HT-29 (cell line): ENCODE measurements at places on chromosomes 11 and 22.

- no peak for DNase-seq
These were observed 46.5 kb downstream of the GNB1L start for GRCh38 chr22:19807914-19808872.

DNA sequence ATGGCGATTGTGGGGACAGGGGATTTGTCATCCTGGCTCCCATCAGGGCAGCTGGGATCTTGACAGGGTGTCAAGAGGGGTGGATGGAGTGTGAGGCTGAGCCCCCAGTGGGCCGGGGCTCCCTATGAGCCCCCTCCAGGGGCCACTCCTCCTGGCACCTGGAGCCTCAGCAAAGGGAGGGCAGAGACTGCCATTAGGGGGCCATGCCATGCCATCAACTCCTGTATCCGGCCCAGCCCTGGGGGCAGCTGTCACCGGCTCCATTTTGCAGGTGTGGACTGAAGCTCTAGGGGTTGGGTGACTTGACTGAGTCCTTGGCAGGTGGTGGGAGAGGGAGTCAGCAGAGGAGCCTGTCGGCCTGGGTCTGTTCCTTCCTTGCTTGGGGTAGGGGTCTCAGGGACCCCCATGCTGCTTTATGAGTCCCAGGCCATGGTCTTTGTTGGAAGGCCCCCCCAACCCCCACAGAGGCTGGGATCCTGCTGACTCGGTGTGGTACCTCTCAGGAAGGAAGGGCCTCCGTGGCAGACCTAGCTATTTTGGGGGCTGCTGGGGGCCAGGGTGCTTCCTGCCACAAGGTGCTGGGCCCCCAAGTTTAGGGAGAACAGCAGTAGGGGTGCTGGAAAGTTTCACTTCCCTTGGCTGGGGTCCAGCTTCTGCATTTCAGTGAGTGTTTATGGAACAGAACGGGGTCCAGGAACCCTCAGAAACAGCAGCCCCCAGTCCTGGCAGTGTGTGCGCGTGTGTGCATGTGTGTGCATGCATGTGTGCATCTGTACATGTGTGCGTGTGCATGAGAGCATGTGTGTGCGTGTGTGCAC, 1.5 kb downstream of the ACY3 start:
- no peak for DNase-seq

DNA sequence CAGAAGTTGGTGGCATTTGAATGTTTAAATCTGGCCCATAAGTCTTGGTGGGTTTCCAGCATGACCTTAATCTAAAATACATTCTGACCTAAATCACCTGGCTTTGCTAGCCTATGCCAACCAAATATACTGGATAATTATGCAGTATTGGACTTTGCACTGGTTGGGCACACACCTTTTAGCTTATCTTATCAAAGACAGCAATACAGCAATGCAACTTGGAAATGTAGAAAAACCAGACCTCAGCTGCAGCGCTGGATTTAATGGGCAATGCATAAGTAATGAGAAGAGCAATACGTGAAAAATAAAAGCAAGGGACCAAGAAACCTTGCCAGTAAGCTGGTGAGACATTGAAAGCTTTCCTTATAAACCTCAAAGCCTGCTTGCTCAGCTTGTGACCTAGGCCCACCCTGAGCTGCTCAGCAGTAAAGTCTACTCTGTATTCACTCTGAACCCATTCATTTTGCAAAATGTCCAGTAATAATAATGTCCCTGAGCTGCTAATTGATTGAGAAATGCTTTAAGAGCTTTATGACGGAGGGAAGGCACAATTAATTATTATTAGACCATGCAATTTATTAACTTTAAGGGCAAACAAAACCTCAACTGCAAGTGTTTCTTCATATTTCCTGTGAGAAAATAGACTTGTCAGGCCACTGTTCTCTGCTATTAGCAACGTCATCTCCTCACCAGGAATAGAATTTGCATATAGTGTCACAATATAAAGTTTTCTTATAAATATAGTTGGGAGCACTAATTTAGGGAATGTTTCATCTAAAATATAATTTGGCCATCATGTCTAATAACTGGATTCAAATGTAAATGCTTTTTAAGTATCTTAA, 49.4 kb upstream of the CEP295 start:
- DNase-seq, result peak; percentile 39

DNA sequence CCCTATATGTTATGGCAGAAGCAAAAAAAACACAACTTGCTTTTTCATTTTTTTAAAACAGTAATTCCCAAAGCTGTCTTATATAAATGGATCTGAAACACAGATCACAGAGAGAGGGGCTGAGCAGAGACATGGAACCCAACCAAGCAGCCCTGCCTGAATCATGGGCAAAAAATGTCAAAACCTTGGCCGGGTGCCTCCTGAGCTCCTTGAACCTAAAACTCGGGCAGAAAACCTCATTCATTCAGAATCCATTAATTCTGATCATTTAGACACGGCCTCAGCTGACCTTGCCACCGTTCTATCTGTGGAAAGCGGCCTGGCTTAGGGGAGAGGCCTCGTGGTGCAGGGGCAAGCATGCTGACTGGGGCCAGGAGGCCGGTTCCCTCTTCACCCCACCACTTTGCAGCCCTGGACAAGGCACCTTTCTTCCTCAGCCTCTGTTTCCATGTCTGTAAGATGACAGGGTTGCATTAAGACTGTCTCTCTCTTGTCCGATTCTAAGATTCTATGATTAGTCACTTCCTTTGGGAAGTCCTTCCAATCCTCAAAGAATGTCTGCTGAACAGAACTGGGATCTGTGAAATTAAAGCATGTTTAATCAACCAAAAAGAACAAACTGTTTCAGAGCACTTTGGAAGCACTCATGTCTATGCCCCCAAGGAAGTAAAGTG, 26.0 kb downstream of the TENM4 start:
- DNase-seq, result no peak

DNA sequence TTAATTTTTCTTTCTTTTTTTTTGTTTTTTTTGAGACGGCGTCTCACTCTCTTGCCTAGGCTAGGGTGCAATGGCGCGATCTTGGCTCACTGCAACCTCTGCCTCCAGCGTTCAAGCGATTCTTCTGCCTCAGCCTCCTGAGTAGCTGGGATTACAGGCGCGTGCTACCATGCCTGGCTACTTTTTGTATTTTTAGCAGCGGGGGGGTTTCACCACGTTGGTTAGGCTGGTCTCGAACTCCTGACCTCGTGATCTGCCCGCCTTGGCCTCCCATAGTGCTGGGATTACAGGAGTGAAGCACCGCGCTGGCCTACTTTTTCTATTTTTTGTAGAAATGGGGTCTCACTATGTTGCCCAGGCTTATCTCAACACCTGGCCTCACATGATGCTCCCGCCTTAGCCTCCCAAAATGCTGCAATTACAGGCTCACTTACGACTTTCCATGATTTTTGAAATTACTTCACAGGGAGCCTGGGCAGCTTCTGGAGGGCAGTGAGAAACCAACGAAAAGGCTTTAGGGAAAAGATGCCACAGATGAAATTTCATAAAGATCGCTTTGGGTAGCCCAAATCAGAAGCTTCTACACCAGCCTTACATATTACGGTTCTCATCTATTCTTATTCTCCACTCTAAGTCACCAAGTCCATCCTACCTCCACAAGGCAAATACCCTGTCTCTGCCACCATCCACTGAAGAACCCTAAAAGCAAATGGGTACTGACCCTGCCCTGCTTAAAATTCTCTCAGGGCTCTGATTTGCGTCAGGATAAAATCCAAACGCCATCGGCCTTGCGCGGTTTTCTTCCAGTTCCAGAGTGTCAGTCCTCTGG, 866 bp upstream of the RRM1 start:
- DNase-seq, result peak; percentile 59

DNA sequence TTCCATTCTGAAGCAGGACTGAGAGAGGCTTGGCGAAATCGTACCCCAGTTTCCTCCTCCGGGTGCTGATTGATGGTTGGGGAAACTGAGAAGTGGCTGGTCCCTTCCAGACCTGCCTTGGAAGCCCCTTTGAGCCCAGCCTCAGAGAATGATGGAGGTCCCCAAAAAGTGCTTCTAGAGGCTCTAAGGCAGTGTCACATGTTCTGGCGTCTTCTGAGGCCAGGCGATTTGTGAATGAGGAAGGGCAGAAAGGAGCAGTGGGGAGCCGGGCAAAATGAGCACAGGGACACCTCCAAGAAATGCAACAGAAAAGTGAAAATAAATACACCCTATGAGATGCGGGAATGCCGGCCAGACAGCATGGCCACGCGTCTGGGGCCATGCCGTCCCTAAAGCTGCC, 1.0 kb upstream of the LIF start:
- DNase-seq, result no peak

GRCh38 chr11:34860034-34860433, 56.1 kb downstream of the APIP start:
- DNase-seq, result no peak

DNA sequence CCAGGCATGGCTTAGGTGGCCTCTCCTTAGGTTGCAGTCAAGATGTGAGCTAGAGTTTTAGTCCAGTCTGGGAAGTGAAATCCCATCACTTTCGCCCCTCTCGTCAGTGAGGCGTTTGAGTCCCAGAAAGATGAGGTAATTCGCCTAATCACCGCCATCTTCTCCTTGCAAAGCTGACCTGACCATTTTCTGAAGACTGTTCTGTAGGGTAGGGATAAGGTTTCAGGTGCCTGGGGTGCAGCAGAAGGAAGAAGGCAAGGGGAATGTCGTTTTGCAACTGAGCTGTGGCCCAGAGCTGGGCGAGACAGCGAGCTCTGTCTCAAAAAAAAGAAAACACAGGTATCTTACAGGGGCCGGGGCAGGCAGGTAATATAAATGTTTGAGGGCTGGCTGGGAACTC, 61.7 kb upstream of the CECR2 start:
- DNase-seq, result no peak

GRCh38 chr22:23796461-23796860, 9.7 kb downstream of the SMARCB1 start:
- DNase-seq, result no peak

- DNase-seq, result peak; percentile 45
These were observed 51.0 kb downstream of the SVIP start for GRCh38 chr11:22778642-22779041.

DNA sequence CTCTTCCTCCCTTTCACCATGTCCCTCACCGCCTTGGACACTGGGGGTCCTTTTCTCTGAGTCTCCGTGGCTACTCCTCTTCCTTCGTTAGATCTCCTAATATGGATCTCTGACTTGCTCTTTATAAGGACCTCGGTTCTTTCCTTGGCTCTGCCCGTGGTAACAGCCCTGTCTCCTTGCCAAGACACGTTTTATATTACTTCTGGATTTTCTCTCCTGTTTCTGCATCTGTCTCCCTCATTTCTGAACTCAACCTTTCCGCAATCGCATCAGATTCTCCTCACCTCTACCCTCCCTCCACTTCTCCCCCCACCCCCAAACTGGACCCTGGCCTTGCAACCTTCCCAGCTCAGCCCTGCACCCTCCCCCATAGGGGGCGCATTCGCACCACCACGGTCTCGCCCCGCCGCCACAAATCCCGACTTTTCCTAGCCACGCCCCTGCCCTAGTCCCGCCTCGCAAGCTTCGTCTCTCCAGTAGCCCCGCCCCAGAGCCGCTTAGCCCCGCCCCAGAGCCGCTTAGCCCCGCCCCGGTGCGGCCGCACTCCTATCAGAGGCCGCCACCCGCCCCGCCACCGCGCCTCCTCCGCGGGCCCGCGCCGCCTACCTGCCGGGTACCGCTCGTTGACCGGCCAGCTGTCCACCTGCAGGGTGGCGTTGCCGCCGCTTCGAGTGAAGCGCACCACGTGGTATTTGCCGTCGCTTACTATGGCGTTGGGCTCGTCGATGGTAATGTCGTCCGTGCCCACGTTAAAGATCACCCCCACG, 39.0 kb downstream of the SLC22A12 start:
- no peak for DNase-seq

GRCh38 chr11:64872790-64873488, 5.5 kb downstream of the EHD1 start:
- DNase-seq, result no peak

DNA sequence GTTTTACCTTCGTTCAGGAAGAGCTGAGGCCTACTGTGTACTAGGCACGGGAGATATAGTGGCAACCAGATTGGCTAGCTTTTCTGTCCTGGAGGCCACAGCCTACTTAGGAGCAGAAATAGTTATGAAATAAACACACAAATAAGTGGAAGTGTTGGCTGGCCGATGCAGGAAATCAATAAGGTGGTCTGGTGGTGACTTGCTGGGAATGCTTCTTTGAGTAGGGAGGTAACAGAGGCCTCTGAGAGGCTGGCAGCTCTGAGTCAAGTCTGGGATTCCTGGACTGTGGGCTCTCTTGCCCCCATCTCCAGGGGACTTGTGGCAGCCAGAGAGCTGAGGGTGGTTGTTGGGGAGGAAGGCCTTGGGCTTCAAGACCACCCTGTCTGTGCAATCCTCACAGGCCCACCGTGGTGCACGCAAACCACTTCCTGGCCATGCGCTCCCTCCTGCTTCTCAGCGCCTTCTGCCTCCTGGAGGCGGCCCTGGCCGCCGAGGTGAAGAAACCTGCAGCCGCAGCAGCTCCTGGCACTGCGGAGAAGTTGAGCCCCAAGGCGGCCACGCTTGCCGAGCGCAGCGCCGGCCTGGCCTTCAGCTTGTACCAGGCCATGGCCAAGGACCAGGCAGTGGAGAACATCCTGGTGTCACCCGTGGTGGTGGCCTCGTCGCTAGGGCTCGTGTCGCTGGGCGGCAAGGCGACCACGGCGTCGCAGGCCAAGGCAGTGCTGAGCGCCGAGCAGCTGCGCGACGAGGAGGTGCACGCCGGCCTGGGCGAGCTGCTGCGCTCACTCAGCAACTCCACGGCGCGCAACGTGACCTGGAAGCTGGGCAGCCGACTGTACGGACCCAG, 4.1 kb downstream of the SERPINH1 start:
- no peak for DNase-seq

GRCh38 chr11:14974515-14975251, 2.5 kb upstream of the CALCA start:
- DNase-seq, result peak; percentile 77

DNA sequence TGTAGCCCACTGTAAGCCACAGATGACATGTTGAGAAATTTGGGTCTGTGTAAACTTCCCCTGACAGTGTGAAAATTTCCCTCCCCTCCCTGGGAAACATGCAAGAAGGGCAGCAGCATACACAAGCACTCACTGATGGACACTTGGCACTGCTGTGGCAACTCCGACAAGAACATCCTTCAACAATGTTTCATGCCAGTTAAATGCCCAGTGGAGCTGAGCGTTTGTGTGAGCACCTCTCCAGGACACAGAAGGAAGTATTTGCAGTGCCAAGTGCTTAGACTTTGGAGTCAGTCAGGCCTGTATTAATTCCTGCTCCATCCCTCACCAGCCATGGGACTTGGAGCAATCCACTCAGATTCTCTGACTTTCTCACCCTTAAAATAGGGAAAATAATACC, 17.7 kb downstream of the C11orf87 start:
- DNase-seq, result no peak

DNA sequence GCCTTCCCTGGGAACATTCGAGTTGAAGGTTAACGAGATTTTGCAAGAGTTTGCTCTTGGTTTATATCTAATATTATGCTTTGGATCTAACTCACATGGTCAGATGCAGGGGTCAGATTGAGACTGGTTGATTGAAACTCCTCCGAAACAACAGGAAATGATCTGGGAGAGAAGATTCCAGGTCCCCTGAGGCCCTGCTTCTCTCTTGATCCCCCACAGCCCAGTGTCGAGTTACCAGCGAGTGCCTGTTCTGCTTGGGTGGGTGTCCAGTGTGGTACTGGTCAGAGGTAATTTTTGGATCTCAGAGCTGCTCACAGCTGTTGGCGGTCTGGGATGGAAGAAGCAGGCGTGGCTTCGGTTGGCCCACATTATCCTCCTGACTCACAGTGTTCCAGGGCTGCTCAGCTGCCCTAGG, 9.2 kb downstream of the FBLN1 start:
- no peak for DNase-seq
